Fibroblast of skin of scalp (primary cell): ENCODE measurements at places on chromosomes 7 and 10.

DNA sequence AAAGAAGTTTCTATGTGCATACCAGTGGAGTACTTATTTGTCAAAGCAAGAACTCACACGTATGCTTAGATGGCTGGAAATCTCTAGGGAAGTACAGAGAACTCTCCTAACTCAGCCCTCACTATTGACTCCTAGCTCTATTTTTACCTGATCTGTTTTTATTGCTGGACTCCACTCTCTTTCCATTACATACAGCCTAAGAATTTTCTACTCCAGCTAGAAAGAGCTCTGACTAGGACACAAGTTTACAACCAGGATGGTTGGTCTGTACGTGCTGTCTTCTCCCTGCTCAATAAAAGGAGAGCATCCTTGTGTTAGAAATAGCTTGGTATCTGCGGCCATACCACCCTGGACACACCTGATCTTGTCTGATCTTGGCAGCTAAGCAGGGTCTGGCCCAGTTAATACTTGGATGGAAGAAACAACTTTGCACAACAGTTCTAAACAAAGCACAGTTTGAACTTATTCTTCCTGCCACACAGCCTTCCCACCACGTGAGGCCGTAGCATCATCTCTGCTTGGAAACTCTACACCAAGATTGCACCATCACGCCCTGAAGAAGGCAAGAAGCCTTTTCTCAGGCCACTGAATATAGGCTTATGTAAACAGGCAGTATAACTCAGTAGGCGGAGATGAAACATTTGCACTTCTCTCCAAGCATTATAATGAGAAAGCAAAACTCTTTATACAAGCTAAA, 50.7 kb downstream of the KCNMA1 start:
- peak; percentile 90 for DNase-seq

DNA sequence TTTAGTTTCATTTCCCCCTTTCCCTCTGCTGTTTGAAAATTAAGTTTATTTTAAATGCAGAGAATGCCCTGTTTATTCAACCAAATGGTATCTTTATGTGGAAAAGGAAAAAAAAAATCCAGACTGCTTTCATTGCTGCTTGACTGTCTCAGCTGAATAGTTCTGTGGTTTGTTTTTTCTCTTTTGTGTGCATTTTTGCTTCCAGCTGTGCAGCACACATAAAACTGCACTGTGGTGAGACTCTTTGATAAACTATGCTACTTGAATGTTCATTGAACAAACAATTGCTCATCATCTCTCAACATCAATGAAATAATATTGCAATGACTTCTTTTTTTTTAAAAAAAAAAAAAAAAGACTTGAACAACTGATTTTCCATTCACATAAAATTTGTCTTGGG, 78.6 kb upstream of the GLI3 start:
- peak; percentile 96 for DNase-seq

- no peak for DNase-seq
These were observed 82.2 kb downstream of the CDH23 start for GRCh38 chr10:71478813-71479365.

- no peak for DNase-seq
These were observed 73.8 kb upstream of the SFMBT2 start for GRCh38 chr10:7484456-7485243.

DNA sequence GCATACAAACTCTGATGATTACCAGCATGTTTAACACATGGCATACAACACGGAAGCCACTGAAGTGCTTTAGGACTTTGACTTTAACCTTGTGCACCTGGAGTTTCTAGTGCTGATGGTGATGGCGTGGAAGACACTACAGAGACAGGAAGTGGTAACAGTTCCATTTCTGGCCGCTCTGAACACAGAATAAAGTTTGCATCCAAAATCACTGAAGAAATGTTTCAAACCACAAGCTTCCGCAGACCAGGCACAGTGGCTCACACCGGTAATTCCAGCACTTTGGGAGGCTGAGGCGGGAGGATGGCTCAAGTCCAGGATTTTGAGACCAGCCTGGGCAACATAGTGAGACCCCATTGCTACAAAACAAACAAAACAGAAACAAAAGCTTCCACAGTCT, 40.3 kb upstream of the TNPO3 start:
- DNase-seq = no peak

DNA sequence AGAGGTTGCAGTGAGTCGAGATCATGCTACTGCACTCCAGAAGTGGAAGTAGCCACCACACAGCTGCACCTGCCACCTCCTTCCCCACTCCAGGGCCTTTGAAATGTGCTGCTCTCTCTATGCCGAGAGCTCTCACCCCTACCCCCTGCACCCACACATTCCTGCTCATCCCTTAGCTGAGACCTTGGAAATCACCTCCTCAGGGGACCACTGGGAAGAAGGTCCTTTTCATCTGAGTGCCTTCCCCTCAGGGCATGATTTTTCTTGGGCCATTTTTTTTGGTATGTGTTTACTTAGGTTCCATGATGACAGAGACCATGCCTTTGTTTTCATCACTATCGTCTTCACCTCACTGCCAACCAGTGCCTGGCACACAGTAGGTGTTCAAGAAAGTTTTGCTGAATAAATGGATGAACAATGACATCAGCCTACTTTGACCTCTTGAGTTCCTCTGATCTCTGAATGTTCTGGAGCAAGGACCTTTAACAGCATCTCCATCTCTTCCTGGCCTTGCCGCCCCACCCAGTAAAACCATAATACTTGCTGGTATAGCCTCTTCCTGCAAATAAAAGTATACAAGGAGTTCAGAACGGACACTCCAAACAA, 166.6 kb upstream of the KLF14 start:
- DNase-seq = no peak

DNA sequence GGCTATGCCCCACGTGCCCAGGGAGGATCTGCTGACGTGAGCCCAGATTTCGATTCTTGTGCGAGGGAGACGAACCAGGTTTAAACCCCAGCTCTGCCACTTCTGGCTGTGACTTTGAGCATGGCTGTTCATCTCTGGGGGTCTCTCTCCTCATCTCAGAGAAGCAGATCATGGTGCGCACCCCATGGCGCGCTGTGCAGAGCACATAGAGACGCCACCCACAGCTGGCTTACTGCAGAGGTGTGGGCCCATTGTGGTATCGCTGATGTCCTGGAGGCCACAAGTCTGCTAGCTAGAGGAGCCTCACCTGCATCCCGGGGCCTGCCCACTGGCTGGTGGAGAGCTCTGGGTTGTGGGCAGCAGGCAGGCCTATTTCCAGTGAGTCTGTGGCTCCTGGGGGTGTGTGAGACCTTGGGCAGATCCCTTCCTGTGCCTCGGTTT, 140.5 kb downstream of the LHPP start:
- no peak for DNase-seq

- DNase-seq = peak; percentile 93
These were observed 44.4 kb downstream of the MYPN start for GRCh38 chr10:68153473-68154210.

GRCh38 chr7:30278849-30279652, 5.3 kb upstream of the ZNRF2 start:
- DNase-seq = no peak

DNA sequence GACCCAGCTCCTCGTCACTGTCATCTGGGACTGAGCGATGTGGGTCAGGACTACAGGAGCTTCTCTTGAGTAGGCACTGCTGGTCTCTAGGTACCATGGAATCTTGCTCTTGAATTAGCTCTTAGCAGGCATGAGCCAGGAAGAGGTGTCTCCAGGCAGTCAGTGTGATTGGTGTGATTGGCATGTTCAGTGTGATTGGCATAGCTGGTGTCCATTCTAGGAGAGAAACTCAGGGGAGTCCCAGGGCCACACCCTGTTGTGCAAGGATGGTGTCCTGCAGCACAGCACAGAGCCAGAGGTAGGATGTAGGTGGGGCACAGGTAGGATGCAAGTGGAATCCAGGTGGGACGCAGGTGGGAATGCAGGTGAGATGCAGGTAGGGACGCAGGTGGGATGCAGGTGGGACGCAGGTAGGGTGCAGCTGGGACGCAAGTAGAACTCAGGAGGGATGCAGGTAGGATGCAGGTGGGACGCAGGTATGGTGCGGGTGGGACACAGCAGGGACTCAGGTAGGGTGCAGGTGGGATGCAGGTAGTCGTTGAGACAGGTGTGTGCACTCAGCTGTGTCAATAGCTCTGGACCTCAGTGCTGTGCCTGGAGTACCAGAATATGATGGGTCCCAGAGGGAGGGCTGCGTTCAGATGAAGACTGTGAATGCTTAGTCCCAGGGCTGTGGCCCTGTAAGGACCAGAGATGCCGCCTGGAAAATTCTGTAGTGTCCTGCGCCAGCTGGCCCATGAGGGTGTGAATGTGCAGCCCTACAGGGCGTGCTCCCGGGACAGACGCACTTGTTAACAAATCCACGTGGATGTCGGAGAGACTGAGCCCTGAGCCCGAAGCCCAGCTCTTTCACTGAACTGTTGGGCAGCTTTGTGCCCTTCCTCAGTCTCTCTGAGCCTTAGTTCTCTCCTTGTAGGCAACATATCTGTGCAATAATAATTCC, 248.2 kb upstream of the PITRM1 start:
- DNase-seq = no peak

DNA sequence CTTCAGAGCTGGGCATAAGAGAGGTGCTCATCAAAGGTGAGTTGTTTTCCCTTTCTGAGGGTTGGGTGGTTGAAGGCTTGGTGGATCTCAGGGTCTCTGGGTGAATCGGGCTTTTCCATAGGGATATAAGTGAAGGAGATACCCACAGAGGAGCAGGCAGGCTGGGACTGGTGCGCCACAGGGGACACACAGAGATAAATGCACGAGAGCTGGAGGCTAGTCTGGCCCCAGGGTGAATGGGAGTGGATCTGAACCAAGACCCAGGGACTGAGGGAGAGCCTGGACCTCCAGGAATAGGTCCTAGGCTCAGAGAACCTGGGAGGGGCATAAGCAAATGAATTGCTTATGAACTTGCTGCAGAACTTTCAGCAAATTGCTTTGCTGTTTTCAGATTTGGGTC, 61.5 kb downstream of the LRRC18 start:
- no peak for DNase-seq

DNA sequence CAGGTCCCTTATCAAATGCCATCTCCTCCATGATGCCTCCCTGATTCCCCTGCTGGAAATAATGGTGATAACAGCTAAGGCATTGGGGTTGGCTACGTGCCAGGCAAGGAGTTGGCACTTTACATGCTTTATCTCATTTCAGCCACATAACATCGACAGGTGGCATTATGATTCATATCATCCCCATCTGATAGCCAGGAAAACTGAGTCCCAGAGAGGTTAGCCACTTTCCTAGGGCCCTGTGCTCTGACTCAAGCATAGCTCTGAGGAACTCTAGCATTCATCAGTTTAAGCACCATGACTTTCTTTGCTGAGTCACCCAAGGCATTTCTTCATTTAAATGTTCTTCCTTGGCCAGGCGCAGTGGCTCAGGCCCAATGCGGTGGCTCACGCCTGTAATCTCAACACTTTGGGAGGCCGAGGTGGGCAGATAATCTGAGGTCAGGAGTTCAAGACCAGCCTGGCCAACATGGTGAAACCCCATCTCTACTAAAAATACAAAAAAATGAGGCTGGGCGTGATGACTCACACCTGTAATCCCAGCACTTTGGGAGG, 6.6 kb downstream of the LEP start:
- DNase-seq = no peak

- no peak for DNase-seq
These were observed 23.0 kb upstream of the LRGUK start for GRCh38 chr7:134104166-134104565.

DNA sequence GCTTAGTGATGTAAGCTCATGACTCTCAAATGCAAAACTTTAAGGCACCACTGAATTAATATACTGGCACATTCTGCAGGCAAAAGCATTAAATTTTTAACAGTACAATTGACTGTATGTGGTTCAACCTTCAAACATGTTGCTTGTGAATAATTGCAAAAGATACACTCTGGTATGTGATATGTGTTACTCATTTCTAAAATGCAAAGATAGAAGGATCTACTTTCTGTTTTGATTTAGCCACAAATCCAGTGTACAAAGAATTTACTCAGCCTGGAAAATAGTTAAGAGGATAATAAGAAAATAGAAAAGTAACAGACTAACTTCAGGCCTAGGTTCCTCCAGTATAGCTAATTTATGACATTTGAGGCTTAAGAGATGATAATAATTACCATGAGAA, 66.6 kb upstream of the NOBOX start:
- DNase-seq = no peak

GRCh38 chr7:131326576-131326975, 1.1 kb upstream of the MKLN1 start:
- no peak for DNase-seq

- no peak for DNase-seq
These were observed 91.4 kb downstream of the LRRTM3 start for GRCh38 chr10:67017218-67017617.
